Activated CD4-positive, alpha-beta T cell treated with anti-CD3 and anti-CD28 coated beads, Interleukin-2, amount 10 ng/mL, durations not matched to agents 7 days and 5 days (primary cell): ENCODE measurements at places on chromosomes 5 and 9. TPM values are rescaled to one million over a fixed set of nuclear protein-coding genes. Genes with fewer than 3 reads are reported as not detected.

Gene BASP1
- total RNA-seq: 0.42 TPM

Gene ZNF367
- total RNA-seq: 32.3 TPM

Gene IL13
- 2.5 TPM for total RNA-seq

Gene LHX3
- not detected for total RNA-seq

Gene GPR150
- total RNA-seq: 0.87 TPM

Gene SLC6A19
- not detected for total RNA-seq

Gene GPR151
- not detected for total RNA-seq

Gene NPR3
- not detected for total RNA-seq

Gene NELFB
- 66.6 TPM for total RNA-seq

Gene TMEM252
- not detected for total RNA-seq

Gene FAM221B
- not detected for total RNA-seq

Gene TICAM2
- total RNA-seq: 1.1 TPM

Gene FOXD1
- not detected for total RNA-seq

Gene SPINK1
- total RNA-seq: not detected

Gene TIFAB
- not detected for total RNA-seq

Gene MVB12B
- 7.6 TPM for total RNA-seq

Gene SPINK7
- total RNA-seq: not detected

Gene SPATA31D4
- total RNA-seq: not detected

Gene MPDZ
- not detected for total RNA-seq

Gene SLC27A4
- 16.8 TPM for total RNA-seq

Gene ZNG1F
- total RNA-seq: 13.3 TPM

Gene TMEM232
- 0.60 TPM for total RNA-seq

Gene SPRY4
- total RNA-seq: 0.27 TPM

Gene CCL27
- not detected for total RNA-seq

Gene BBLN
- total RNA-seq: 92.5 TPM

Gene PRDM9
- total RNA-seq: not detected

Gene GDA
- total RNA-seq: not detected

Gene PCDHGA12
- not detected for total RNA-seq

Gene SPATA9
- not detected for total RNA-seq

Gene RABGAP1
- 32.9 TPM for total RNA-seq

Gene PDE6A
- not detected for total RNA-seq

Gene GPX3
- not detected for total RNA-seq

Gene HTR1A
- not detected for total RNA-seq
